BJ (cell line): ENCODE measurements at places on chromosomes 13 and 19. TPM values are rescaled to one million over a fixed set of nuclear protein-coding genes. Genes with fewer than 3 reads are reported as not detected.

Gene TGFBR3L
- polyA plus RNA-seq = 0.50 and 0.61 TPM in 2 replicates

Gene CTXN1
- polyA plus RNA-seq = 1.3 and 2.0 TPM in 2 replicates

Gene PRR36
- polyA plus RNA-seq = not detected in 2 replicates

Gene CCL25
- not detected in 2 replicates for polyA plus RNA-seq

Gene GPR4
- 0.06 and 0.12 TPM in 2 replicates for polyA plus RNA-seq

Gene GJB6
- polyA plus RNA-seq = not detected in 2 replicates

Gene TNNI3
- 0.12 TPM in 1 of 2 replicates, not detected in the other for polyA plus RNA-seq

Gene NPHS1
- polyA plus RNA-seq = not detected in 2 replicates

Gene ZNF429
- 3.3 and 4.1 TPM in 2 replicates for polyA plus RNA-seq

Gene METTL21C
- not detected in 2 replicates for polyA plus RNA-seq

Gene PEX11G
- 1.9 and 3.8 TPM in 2 replicates for polyA plus RNA-seq

Gene ANGPTL8
- not detected in 2 replicates for polyA plus RNA-seq

Gene OR7G3
- polyA plus RNA-seq = not detected in 2 replicates

Gene NFIC
- 3.7 and 5.0 TPM in 2 replicates for polyA plus RNA-seq

Gene PDX1
- not detected in 2 replicates for polyA plus RNA-seq

Gene GNA15
- polyA plus RNA-seq = 0.06 TPM in 1 of 2 replicates, not detected in the other

Gene GDF15
- 19.0 and 30.8 TPM in 2 replicates for polyA plus RNA-seq

Gene CACNA1A
- polyA plus RNA-seq = 2.5 and 2.9 TPM in 2 replicates

Gene KDELR1
- polyA plus RNA-seq = 237 and 273 TPM in 2 replicates

Gene DLEU7
- polyA plus RNA-seq = not detected in 2 replicates
